ENCODE measurements at places on chromosomes 2 and 18.

- DNase-seq, result no peak
Observed at GRCh38 chr18:8611916-8612576, 2.8 kb downstream of the RAB12 start.

- no peak for DNase-seq
Observed at GRCh38 chr2:205781244-205781931, 99.1 kb downstream of the NRP2 start.

- no peak for DNase-seq
Observed at GRCh38 chr18:29087616-29088246, 910.8 kb upstream of the CDH2 start.

DNA sequence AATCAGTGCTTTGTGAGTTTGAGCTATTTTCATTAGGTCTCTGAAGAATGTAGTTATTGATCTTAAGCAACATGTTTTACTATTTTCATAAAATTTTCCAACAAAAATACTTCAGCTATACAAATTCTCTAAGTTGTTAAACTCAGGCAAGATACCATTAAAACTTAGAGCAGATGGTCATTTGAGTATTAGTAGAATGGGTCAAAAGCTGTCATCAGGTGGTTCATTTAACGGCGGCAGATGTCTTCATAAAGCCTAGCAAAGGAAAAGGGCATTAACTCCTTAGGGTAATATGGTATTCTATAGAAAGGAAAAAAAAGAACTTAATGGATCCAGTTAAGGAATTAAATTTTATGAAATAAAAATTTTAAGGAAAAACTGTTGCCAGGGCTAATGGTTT is 19.2 kb downstream of the MIB1 start:
- no peak for DNase-seq

DNA sequence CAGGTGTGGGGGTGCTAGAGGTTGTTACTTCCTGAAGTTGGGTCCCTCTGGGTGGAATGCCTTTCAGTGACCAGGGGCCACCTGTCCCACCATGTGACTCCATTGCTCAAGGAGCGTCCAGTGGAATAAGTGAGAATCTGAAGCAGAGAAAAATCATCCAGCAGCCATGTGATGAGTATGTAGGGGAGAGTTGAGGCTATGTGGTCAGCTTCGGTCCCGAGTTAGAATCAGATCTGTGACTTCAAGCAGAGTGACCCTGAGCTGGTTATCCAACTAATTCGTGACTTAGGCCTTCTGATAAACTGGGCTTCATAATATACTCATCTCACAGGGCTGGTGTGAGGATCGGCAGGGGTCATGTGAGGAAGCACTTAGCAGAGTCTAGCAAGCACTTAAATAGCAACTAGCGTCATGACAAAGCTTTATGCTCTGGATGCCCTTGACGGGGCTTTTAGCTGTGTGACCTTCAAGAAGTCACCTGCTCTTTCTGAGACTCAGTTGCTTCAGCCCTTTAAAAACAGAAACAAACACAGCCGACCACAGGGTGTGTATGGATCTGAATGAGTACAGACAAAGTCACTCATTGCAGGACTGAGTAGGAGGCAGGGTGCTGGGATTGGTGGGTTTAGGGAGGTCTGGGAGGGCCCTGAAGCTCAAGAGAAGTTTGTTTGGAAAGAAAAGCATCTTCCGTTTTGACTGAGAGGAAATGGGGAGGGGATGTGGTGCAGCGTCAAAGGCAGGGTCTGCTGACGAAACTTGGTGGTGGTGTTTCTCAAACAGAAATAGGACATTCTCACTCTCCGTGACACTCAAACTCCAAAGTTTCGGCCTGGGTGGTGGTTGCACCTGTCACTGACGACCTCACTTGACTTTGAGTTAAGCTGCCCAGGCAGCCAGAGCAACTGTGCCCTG is 264.0 kb upstream of the CXCR4 start:
- peak; percentile 97 for DNase-seq

- no peak for DNase-seq
Observed at GRCh38 chr2:201966691-201967438, 66.8 kb upstream of the FZD7 start.

DNA sequence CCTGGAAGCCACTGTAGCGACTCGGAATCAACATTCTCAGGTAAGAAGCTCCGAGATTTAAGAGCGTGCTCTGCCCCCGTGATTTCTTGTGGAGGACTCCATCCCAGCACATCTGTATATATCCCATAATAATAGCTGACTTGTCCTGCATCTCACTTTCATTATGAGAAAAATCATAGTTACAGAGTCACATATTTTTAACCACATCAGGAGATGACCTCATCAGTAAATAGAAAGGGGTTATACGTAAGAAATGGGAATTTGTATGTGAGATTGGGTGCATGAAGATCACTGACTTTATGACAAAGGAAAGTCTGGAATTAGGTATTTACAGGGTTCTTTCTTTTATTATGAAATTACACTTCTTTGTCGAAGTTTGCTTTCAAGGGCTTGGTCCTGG is 16.4 kb upstream of the TMEM18 start:
- no peak for DNase-seq

DNA sequence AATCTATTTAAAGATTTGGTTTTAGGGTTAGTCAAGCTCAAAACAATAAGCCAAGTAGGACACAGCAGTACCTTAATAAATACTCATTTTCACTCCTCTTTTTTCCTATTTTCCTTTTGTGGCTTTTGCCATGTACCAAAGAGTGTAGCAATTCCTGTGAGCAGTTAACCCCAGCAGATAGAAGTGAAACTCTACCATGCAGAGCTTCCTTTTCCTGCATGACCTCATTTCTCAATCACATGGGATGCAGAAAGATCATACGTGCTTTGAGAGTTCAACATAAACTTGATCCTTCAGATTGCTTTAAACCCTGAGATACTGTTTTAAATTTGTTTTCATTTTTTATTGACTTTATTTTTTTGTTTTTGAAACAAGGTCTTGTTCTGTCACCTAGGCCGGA is 99.1 kb upstream of the ARHGAP15 start:
- peak; percentile 10 for DNase-seq

DNA sequence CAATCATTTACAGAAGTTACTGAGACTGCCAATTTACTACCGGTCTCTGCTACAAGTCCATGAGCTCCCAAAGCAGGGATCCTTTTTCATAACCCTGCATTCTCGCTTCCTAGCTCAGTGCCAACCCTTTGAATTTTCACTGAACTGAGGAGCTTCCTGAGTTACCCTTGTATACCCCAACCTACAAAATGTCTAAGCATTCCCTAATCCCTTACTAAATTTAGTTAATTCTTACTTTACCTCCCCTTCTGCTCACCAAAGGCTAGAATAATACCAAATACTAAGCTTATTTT is 9.6 kb downstream of the MAT2A start:
- DNase-seq, result no peak

DNA sequence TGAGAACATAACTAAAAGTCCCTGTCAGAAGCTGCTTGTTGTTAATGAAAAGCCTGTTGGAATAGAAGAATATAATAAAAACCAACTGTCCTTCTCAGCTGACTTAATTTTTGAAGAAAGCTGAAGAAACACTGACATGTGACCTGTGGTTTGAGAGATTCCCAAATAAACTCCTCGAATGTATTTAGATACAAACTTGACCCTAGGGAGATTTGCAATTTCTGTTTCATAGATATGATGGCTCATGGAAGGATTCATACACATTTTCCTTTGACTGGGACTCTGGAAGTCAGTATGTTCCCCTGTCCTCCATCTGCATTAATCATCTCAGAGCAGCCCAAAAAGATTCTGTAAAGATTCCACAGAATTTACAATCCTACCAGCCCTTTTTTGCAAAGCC is 195.1 kb downstream of the TMEM247 start:
- DNase-seq, result no peak

- DNase-seq, result no peak
Observed at GRCh38 chr2:216081012-216081411, 597 bp downstream of the PECR start.

GRCh38 chr2:239868556-239869181 is 156.5 kb downstream of the NDUFA10 start:
- DNase-seq, result no peak

GRCh38 chr2:234611209-234611608 is 114.3 kb upstream of the ARL4C start:
- DNase-seq, result no peak

DNA sequence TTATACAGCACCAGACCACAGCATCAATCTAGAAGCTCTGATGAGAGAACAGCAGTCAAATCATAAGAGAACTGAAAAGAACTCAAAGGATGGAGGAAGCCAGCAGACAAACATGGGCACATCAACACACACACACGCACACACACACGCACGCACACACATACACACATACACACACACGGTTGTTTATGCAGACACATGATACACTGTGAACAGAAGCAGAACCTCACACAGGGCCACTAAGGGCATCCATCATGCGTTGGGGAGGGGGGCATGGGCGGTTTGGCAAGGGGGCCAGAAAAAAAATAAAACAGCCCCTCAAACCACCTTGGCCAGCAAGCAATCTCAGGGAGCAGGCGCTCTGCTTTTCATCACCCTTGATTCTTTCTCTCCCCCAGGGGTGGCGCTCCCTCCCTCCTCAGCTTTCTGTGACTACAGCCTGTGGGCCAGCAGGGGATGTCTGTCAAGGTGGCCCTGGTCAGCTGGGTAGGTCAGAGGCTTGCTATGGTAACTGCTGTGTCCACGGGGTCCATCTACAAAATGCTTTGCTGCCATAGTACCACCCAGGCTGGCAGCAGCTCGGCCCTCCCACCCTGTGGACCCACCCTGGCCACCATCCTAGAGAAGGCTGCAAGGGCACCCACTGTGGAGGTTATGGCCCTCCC is 318.0 kb downstream of the CELF4 start:
- no peak for DNase-seq

DNA sequence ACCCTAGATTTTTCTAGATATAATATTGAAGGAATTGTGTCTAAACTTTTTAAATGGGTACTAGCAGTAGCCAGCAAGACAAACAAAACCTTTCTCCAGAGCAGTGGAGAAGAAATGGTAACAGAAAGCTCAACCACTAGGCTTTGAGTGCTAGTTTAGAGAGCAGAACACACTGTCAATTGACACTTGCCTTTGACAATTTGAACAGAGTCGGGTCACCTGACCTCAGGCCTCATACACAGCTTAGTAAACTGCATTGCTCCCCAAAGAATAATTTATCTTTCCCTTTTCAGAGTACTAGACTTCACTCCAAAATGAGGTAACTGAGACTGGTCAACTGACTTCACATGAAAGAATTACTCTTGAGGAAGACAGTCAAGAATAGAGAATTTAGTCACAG is 48.6 kb downstream of the FIGN start:
- no peak for DNase-seq

DNA sequence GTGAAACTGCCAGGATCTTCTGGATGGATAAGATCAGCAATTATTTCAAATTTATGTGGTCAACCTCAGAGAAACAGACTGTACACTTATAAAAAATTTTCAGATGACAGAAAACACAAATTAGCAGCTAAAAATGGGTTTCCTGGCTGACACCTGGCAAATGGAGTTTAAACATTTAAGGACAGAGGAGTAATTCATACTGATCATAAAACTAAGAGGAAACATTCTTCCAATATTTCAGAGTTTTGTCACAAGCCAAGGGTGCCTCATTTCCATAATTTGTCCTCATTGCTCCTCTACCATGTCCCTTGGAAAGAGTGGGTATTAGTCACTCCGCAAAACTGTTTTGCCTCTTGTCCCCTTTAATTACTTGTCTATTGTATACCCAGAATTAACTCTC is 70.2 kb downstream of the TMEFF2 start:
- no peak for DNase-seq

GRCh38 chr2:111168528-111169239 is 48.0 kb downstream of the BCL2L11 start:
- peak; percentile 86 for DNase-seq

DNA sequence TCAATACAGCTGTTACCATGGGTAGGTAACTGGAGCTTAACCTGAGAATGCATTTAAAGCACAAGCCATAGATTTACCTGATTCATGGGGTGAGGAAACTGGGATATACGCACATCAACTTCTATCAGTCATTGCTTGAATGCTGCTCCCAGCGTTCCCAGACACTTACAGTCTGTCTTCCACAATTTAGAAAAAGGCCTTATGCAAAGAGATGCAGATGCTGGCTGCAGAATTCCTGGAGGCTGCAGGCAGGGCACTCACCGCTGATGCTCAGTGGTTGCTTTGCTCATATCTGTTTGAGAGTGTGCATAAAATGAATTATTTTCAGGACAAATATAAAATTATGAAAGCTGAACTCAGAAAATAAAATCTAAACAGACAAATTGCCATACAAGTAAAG is 950.7 kb upstream of the PIK3C3 start:
- DNase-seq, result no peak

- no peak for DNase-seq
Observed at GRCh38 chr2:235803028-235803427, 309.2 kb downstream of the AGAP1 start.

DNA sequence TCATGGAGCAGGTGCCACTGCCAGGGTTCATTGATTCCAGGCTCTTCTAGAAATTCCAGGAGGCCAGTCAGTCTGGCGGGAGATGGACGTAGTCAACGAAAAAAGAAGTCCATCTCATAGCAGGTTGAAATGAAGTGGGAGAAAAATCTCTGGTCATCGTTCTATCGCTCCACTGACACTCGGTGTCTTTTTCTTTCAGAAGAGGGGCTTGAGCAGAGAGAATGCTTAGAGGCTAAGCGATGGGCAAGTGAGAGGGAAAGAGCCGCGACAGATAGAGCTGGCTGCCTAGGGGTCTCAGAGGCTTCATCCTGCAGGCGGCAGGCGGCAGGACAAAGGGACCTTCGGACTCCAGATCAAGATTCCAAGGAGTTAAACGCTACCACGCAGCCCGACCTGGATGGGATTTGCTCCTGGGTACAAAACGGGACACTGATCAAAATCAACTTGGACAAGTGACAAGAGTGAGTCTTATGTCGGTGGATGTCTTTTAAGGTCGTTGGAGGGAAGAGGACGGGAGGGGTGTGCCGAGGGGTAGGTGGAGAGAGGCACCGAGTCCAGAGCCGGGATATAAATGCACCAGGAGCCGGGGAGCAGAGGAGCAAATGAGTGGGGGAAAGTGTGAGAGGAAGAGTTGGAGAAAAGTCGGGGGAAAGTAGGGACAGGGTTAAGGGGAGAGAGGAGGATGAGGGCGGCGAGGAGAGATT is 677 bp upstream of the TMEM178A start:
- DNase-seq, result no peak

GRCh38 chr18:66734451-66734850 is 130.6 kb upstream of the CDH19 start:
- no peak for DNase-seq

DNA sequence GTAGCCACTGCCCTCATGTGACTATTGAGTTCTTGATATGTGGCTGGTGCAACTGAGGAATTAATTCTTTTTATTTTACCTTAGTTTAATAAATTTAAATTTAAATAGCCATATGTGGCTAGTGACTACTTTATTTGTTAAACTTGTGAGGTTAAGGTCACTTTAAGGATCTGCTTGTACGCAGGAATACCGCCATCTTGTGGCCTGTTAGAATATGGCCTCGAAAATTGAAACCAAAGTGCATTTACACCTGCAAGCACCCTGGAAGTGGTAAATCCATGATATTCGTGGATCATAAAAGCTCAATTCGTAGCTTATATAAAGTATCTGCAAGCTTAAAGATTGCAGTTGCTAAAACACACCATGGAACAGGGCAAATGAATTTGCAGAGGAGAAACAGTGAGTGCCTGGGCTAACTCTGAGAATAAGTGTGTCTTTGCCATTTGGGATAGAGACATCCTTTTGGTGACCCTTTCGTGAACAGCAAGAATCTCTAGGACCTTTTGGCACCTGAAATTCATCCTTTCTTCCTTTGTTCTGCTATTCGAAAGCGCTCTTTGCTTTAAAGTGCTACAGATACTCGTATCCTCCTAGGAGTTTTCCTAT is 59.9 kb upstream of the REG3A start:
- DNase-seq, result peak; percentile 39

- peak; percentile 7 for DNase-seq
Observed at GRCh38 chr18:2846636-2847316, at the start of gene EMILIN2. Gene EMILIN2, plus strand, starts transcription at chr18:2847006. Its CDS starts 183 bp downstream, at chr18:2847189.
